ENCODE measurements at places on chromosomes 6 and 20. TPM values are rescaled to one million over a fixed set of nuclear protein-coding genes. Genes with fewer than 3 reads are reported as not detected.

TEAD3 gene
- 0.23 TPM for total RNA-seq

HDDC2 gene
- total RNA-seq: 54.2 TPM

C6orf118 gene
- total RNA-seq: 23.5 TPM

GPRC6A gene
- total RNA-seq: not detected

EIF2S2 gene
- total RNA-seq: 51.4 TPM

RNF217 gene
- total RNA-seq: 25.1 TPM

PPP1R16B gene
- total RNA-seq: 19.6 TPM

CHRNA4 gene
- 26.5 TPM for total RNA-seq

SIRPB1 gene
- 1.2 TPM for total RNA-seq

LHFPL5 gene
- 2.1 TPM for total RNA-seq

MAFB gene
- 4.2 TPM for total RNA-seq

NOTCH4 gene
- 8.8 TPM for total RNA-seq

CDSN gene
- total RNA-seq: not detected

ENPP1 gene
- 3.0 TPM for total RNA-seq

DZANK1 gene
- 6.0 TPM for total RNA-seq

RBBP8NL gene
- total RNA-seq: not detected

SPDEF gene
- not detected for total RNA-seq

C6orf89 gene
- 38.3 TPM for total RNA-seq

STMN3 gene
- total RNA-seq: 191 TPM

TFAP2D gene
- total RNA-seq: 0.92 TPM

SIRPD gene
- total RNA-seq: not detected

THBS2 gene
- total RNA-seq: 14.1 TPM

GUCA1A gene
- total RNA-seq: 4.8 TPM

CAGE1 gene
- total RNA-seq: not detected

RFX6 gene
- total RNA-seq: not detected

ECT2L gene
- total RNA-seq: 1.2 TPM

HLA-DOA gene
- 1.2 TPM for total RNA-seq

BPI gene
- total RNA-seq: 0.46 TPM

KCNG1 gene
- total RNA-seq: 22.8 TPM

C4A gene
- total RNA-seq: 45.9 TPM

GLP1R gene
- 1.6 TPM for total RNA-seq

COL19A1 gene
- total RNA-seq: 7.6 TPM

GABRR2 gene
- not detected for total RNA-seq

UNC5CL gene
- total RNA-seq: 0.23 TPM

HLA-F gene
- total RNA-seq: 0.92 TPM

HLA-DMB gene
- 2.3 TPM for total RNA-seq

SYNGAP1 gene
- 27.7 TPM for total RNA-seq

SLC26A8 gene
- total RNA-seq: 9.0 TPM

CYB5R4 gene
- total RNA-seq: 7.4 TPM

FAM162B gene
- 2.8 TPM for total RNA-seq

TXLNB gene
- 1.2 TPM for total RNA-seq
